Thoracic aorta (tissue), 2 donors: ENCODE measurements at places on chromosomes 2 and 18.

GRCh38 chr2:216317831-216318520, 54.3 kb downstream of the MARCHF4 start:
- no peak for DNase-seq

DNA sequence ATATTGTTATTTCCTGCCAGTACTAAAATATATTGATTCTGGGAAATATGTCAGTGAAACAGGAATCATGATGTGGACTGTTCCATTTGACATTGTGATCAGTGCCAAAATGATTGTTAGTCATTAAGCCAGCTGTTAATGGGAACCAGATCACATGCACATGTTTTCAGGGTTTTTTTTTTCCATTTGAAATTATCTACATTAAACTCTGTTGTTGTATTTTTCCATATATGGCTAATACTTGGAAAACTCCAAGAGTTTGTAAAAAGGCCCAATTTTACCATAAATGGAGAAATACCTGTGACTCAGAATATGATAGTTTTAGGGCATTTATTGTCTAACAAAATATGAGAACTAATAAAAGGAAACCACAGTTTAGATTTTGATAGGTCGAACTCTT, 13.4 kb downstream of the ITGAV start:
- DNase-seq = no peak

DNA sequence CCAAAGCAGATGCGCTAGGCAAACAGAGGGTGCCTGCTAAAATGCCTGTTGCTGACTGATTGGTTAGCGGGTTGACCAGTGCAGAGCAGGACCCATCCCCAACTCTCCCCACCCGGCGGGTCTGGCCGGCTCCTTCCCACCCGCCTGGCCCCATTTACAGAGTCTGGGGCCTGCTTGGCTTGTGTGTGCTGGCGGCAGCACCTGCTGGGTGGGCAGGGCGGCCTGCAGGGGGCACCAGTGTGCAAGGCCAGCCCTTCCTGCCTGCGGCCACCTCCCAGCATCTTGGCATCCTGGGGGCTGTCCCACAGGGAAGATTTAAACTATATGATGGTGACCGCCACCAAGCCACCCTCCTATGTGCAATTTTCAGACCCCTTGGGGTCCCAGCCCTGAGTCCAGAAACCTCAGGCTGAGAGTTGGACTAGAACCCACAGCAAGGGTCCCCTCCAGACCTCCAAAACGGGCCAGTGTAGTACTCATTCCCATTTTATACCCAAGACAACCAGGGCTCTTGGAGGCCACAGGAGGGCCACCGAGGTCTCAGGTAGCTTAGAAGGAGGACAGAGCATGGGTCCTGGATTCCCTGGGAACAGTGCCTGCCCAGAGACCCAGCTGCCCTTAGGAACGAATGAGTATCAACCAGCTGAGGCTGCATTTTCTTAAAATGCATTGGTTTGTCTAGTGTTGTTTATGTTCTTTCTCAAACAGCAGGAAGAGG, 173.6 kb downstream of the SMAD7 start:
- DNase-seq = no peak

- DNase-seq = no peak
Measured at GRCh38 chr2:100412881-100413321, 4.6 kb downstream of the CHST10 start.

DNA sequence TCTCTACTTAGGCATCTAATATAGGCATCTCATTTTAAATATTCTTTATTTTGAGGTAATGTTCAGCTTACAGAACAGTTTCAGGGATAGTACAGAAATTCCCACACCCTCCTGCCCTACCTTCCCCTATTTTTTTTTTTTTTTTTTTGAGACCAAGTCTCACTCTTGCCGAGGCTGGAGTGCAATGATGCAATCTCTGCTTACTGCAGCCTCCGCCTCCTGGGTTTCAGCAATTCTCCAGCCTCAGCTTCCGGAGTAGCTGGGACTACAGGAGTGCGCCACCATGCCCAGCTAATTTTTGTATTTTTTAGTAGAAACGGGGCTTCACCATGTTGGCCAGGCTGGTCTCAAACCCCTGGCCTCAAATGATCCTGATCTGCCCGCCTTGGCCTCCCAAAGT, 97.6 kb downstream of the EPB41L5 start:
- DNase-seq = no peak

GRCh38 chr2:9658972-9659371, 28.2 kb upstream of the YWHAQ start:
- DNase-seq = no peak

DNA sequence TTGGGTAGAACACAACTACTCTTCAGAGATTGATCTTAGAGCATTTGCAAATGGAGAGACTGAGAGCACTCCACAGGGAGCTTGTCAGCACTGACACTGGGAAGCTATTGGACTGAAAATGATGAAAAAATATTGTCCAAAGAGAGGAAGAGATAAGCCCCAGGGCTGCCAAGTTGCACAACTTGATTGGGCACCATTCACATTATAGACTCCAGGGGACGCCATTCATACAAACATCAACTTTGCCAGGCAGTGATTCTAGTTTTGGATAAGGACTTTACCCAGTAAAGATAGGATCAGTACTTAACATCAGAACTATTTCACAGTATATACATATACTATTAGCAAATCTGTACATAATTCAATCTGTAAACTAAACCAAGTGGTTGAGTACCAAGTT, 79.6 kb upstream of the MYCN start:
- no peak for DNase-seq

DNA sequence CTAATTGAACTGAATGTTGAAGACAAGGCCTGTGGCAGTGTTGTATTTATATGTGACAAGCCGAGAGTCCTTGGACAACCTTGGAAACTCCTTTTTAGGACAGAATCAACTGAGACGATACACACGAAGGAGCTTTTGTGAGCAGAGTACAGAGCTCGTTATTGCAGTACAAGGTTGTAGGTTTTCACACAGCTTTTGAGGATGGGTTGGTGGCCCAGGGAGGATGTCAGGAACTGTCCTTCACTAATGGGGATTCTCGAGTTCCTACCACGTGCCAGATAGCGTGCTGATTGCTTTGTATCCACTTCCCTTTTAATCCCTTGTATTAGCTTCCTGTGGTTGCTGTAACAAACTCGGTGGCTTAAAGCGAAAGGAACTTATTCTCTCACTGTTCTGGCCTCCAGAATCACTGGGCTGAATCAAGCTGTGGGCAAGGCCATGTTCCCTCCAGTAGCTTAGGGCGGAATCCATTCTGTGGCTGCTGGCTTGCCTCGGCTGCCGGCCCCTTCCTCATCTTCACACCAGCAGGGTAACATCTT, 20.2 kb downstream of the INPP4A start:
- DNase-seq = no peak

- no peak for DNase-seq
Measured at GRCh38 chr2:168322325-168323007, 75.1 kb upstream of the STK39 start.

DNA sequence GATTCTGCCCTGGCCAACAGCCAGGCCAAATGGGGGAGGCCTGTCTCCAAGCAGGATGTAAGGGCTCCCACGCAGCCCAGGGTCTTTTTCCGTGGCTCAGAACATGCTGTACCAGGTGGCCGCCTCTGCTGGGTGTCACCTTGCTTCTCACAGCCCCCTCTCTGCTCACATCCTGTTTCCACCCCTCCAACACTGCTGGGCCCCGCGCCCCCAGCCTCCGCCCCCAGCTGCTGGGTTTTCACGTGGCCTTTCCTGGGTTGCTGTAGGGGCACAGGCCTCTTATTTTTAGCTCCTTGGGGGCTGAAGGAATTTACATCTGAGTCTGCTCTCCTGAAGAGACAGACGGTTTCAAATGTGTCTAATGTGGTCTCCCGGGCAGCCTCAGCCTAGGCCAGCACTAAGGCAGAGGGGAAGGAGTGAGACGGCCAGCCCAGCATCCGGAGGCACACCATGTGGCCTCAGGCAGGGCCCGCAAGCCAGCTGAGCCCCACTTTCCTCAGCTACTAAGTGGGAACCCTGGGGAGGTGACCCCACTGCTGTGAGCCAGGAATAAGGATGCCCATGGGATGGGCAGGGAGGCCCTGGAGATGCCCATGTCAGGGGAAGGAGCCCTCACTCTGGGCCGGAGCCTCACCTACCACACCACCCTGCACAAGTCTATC, 18.7 kb upstream of the DUSP2 start:
- DNase-seq = no peak

DNA sequence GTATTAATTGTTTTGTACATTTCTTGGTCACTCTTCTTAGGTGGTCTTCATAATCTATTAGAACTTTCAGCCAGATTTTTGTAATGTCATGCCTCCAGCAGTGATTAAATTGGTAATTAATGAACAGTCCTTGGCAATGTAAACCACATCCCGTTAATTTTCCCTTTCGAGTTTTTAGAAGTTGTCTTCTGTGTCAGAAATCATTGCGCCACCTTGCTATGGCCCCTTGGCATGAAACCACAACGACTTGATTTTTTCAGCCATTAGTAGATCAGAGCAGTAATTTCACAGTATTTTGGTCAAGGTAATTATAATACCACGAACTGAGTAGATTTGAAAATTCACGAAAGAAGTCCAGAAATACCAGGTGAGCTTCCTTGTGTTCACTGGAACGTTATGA, 86.0 kb upstream of the OTX1 start:
- DNase-seq = no peak

- no peak for DNase-seq
Measured at GRCh38 chr18:7488571-7488970, 78.5 kb upstream of the PTPRM start.

DNA sequence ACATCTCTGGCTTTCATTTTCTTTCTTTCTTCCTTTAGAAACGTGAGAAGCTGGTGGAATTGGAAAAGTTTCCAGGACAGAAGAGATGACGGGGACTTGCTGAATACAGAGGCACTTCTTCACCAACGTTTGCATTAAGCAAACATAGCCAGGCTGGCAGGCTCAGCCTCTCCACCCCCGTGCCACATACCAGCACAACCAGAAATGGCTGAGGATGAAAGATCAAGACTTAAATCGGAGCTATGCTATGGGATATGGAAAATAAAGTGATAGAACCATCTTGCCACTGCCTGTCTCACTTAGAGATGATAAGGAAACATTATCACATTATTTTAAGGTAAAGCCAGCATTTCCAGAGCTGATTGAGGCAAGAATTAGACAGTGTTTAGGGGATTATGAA, 483.3 kb downstream of the BCL11A start:
- DNase-seq = no peak

DNA sequence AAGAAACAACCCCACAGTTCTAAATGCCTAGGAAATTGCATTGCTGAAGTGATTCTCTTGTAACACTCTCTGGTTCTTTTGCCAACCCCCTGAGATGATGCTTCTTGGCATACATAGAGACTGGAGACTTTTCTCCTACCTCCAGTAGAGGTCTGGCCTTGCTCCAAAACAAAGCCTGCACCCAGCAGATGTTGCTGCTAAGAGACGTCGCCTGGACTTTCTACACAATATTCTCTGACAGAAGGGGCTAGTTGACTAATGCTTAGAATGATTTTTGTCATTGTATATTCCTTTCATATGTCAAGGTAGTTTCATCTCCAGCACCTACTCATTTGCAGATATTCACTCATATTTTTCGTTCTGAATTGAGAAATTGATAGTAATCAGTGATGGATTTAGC, 24.6 kb downstream of the SOWAHC start:
- no peak for DNase-seq

DNA sequence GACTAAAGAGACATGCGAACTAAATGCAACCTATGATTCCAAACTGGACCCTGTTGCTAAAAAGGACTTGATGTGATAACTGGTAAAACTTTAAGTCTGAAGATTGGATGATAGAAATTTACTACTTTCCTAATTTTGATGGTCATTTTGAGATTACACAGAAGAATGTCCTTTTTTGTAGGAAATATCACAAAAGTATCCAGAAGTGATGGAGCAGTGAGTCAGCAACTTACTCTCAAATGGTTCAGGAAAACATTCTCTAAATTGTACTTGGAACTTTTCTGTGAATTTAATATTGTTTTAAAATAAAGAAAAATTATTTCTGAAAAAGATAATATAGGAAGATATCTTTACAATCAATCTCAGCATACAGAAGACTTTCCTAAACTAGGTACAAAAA, 19.9 kb downstream of the MBOAT2 start:
- no peak for DNase-seq

GRCh38 chr18:50159654-50160046, 35.3 kb downstream of the MYO5B start:
- DNase-seq = no peak

DNA sequence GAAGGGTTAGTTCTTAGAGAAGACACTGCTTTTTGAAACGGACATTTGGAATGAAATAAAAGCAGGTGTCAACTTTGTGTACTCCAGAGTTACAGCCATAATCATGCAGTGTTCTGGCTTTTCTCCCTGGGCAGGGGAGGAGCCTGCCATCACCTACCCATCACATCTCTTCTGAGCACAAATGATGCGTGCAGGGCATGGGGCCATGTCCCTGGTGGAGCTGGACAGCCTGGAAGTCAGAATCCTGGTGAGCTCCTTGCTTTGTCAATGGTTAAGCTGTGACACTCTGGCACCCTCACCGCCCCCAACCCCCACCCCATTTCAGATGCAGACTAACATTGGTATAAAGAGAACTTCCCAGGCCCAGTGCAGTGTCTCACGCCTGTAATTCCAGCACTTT, 53.1 kb downstream of the PDCL3 start:
- DNase-seq = no peak

GRCh38 chr2:207279520-207279919, 113.8 kb upstream of the KLF7 start:
- no peak for DNase-seq

GRCh38 chr2:29806461-29806860, 114.9 kb downstream of the ALK start:
- no peak for DNase-seq

DNA sequence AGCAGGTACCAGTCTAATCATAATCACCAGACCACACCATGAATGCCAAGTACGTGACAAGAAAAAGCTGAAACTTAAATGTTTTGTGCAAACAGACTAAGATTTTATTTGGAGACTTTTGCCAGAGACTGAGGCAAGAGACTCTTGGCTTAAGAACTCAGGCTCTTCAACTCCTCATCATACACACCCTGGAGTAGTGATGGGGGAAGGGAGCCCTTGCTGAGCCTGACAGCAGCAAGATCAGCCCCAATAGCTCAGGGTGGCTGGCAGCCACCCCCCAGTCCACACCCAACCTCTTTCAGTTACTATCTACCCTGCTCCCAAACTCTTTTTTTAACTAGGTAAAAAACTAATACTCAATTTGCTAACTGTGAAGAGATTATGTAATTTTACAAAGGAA, 114.8 kb downstream of the CCBE1 start:
- no peak for DNase-seq

GRCh38 chr2:37526323-37526722, 145.1 kb downstream of the CDC42EP3 start:
- DNase-seq = no peak

GRCh38 chr2:219332542-219332941, at the start of gene RESP18:
TSS of gene RESP18 (minus strand) at chr2:219332744.
- no peak for DNase-seq

DNA sequence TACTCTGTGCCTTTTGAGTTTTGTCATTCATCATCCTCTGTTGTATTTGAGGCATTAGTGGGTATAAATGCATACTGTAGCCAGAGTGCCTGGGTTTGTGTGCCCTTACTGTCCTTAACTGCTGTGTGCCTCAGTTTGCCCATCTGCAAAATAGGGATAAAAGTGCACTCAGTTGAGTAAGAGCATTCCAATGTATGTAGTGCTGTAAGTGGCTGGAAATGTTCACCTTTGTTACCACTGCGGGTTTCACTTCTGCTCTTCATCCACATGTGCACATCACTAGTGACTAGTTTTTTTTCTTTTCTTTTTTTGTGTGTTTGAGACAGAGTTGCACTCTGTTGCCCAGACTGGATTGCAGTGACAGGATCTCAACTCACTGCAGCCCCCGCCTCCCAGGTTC, 39.9 kb downstream of the PLEKHB2 start:
- DNase-seq = no peak
